Muscle of leg (tissue), 16 donors: ENCODE measurements at places on chromosomes 2 and 18.

DNA sequence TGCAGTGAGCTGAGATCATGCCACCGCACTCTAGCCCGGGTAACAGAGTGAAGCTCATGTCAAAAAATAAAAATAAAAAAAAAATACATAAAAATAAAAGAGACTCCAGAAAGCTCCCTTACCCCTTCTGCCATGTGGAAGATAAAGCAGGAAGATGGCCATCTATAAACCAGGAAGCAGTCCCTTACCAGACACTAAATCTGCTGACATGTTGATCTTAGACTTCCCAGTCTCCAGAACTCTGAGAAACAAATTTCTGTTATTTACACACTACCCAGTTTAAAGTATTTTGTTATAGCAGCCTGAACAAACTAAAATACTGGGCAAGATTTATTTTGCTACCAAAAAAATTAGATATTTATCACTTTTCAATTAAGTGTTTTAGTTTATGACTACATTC, 136.2 kb upstream of the SMAD7 start:
- no peak for DNase-seq

DNA sequence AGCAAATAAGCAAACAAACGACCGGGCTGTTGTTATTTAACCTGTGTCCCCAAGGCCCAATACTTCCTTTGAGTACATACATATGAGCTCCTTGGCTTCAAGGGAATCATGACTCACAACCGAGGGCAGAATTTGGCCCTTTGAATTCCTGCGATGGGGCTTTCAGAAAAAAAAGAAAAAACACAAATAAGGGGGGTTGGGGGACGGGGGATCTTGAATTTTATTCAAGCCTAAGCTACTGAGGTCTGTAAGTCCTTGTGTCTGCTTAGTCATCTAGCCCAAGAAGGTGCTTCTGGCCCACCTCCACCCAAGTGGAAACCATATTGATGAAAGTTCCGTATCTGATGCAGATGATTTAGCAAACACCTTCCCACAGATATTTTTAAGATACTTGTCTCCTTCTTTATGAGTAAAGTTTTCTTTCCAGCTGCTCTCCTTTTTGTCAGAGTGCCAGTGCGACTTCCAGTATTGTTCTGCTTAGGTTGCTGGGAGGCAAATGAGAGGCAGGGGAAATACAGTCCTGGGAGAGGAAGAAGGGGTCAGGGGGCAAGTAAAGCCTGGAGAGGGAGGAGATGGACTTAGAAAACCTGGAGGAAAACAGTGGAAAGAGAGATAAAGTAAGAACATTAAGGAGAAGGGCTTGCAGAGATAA, 169.6 kb downstream of the ZEB2 start:
- DNase-seq: peak; percentile 70

DNA sequence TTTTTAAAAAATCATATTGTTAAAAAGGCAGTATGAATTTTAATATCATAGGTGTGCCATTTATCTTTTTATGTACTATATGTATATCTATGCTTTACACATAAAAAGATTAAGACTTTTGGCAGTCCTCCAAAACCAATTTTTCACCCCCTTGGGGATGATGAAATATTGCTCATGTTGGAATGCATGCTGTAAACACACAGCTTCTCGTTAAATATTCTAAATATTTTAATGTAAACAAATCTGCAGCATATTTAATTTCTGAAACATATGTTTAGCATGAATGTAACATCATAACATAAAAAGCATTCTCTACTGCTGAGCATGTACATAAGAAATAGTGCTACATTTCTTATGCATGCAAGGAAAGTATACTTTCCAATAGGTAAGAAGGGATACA, 484.3 kb upstream of the LRATD1 start:
- DNase-seq: peak; percentile 1

DNA sequence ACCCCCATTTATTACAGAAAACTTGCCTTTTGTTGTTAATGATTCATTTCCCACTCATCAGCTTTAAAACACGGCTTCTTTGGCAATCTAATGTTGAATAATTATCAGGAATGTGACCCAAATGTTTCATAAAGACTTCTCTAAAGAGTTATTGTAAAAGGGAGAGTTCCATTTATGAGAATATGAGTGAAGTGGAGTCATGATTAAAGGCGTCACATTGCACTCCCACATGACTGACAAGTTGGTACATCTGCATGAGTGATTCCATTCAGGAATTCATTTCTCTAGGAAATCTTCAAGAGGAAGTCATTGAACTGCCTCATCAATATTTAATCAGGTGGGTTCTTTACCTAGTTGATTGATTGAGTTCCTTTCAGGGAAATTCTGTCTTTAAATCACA, 184.8 kb downstream of the LNPK start:
- no peak for DNase-seq

DNA sequence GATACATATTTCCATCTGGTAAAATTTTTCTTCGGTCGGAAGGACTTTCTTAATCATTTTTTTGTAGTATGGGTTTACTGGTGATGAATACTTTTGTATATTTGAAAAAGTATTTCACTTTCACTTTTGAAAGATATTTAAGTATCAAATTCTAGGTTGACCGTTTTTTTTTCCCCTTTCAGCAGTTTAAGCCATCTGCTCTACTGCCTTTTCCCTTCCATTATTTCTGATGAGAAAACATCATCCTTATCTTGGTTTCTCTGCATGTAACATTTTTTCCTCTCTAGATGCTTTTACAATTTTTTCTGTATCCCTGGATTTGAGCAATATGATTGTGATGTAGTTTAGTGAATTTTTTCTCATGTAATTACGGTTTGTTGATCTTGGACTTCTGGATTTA, 87.0 kb downstream of the MTX2 start:
- DNase-seq: no peak
